SK-N-SH (cell line): ENCODE measurements at places on chromosomes 5 and 9. TPM values are rescaled to one million over a fixed set of nuclear protein-coding genes. Genes with fewer than 3 reads are reported as not detected.

The ZNF462 gene
- polyA plus RNA-seq = 5.2 and 5.5 TPM in 2 replicates

The CDX1 gene
- polyA plus RNA-seq = 0.23 and 0.26 TPM in 2 replicates

The LMBRD2 gene
- polyA plus RNA-seq = 1.6 and 2.2 TPM in 2 replicates

The PCDHB11 gene
- polyA plus RNA-seq = 0.41 and 0.61 TPM in 2 replicates

The NTRK2 gene
- 0.05 and 0.16 TPM in 2 replicates for polyA plus RNA-seq

The ENTPD2 gene
- not detected in 2 replicates for polyA plus RNA-seq

The CPLANE1 gene
- polyA plus RNA-seq = 3.6 TPM in 2 replicates

The SHOC1 gene
- not detected in 2 replicates for polyA plus RNA-seq

The ZNF454 gene
- 0.05 and 0.15 TPM in 2 replicates for polyA plus RNA-seq

The PLEKHG4B gene
- 0.18 and 0.21 TPM in 2 replicates for polyA plus RNA-seq

The PCDHA3 gene
- 0.02 TPM in 1 of 2 replicates, not detected in the other for polyA plus RNA-seq

The GAPT gene
- polyA plus RNA-seq = not detected in 2 replicates

The KIAA1958 gene
- polyA plus RNA-seq = 1.5 and 1.6 TPM in 2 replicates

The F2RL1 gene
- 31.3 and 41.3 TPM in 2 replicates for polyA plus RNA-seq

The CCL28 gene
- not detected in 2 replicates for polyA plus RNA-seq

The ARAP3 gene
- 5.5 and 6.5 TPM in 2 replicates for polyA plus RNA-seq

The DMGDH gene
- 0.56 and 0.70 TPM in 2 replicates for polyA plus RNA-seq

The PALM2AKAP2 gene
- polyA plus RNA-seq = 3.6 and 4.3 TPM in 2 replicates

The WNT8A gene
- polyA plus RNA-seq = not detected in 2 replicates

The WDR31 gene
- 0.74 and 1.3 TPM in 2 replicates for polyA plus RNA-seq

The PWWP2A gene
- polyA plus RNA-seq = 5.7 and 6.4 TPM in 2 replicates

The PCDHA10 gene
- polyA plus RNA-seq = 0.02 TPM in 2 replicates

The BTNL3 gene
- not detected in 2 replicates for polyA plus RNA-seq

The SLC36A3 gene
- polyA plus RNA-seq = not detected in 2 replicates

The CCDC180 gene
- 1.0 and 1.2 TPM in 2 replicates for polyA plus RNA-seq

The SPINK1 gene
- polyA plus RNA-seq = not detected in 2 replicates

The IRX4 gene
- not detected in 2 replicates for polyA plus RNA-seq

The TICAM2 gene
- polyA plus RNA-seq = not detected in 2 replicates

The BRD9 gene
- polyA plus RNA-seq = 17.5 and 19.5 TPM in 2 replicates

The MYMK gene
- not detected in 2 replicates for polyA plus RNA-seq

The PCAT7 gene
- polyA plus RNA-seq = 0.03 TPM in 1 of 2 replicates, not detected in the other

The CDH6 gene
- 1.1 and 1.4 TPM in 2 replicates for polyA plus RNA-seq

The OR1B1 gene
- polyA plus RNA-seq = not detected in 2 replicates

The COL23A1 gene
- polyA plus RNA-seq = 0.03 and 0.10 TPM in 2 replicates

The DOCK8 gene
- not detected in 2 replicates for polyA plus RNA-seq

The OR1Q1 gene
- polyA plus RNA-seq = 0.10 and 0.29 TPM in 2 replicates

The ADCY2 gene
- polyA plus RNA-seq = not detected in 2 replicates

The PCDHAC1 gene
- 0.08 and 0.21 TPM in 2 replicates for polyA plus RNA-seq

The BAG1 gene
- 40.0 and 49.9 TPM in 2 replicates for polyA plus RNA-seq

The FAM120AOS gene
- 30.1 and 33.3 TPM in 2 replicates for polyA plus RNA-seq

The LIFR gene
- polyA plus RNA-seq = 3.8 and 5.0 TPM in 2 replicates
